ENCODE measurements at places on chromosomes 2 and 18.

- no peak for DNase-seq
Observed at GRCh38 chr18:33802955-33803354, 224.9 kb downstream of the ASXL3 start.

DNA sequence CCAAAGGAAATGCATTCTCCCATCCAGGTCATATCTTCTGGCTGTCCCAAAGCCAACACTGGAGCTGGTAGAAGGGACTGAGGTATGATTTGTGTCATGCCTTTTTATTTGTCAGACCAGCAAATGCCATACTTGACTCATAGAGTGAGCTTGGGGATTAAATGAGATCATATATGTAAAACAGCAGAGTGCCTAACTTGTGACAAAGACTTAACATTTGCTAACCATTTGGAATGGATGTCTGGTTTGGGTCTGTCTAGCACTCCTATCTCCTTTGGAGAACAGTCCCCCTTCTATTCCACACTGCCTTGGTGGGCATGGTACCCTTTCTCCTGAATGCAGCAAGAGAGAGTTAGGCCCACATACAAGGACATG, 128.5 kb upstream of the LGALSL start:
- DNase-seq = no peak

GRCh38 chr2:100451092-100451491, 19.2 kb upstream of the NMS start:
- no peak for DNase-seq

DNA sequence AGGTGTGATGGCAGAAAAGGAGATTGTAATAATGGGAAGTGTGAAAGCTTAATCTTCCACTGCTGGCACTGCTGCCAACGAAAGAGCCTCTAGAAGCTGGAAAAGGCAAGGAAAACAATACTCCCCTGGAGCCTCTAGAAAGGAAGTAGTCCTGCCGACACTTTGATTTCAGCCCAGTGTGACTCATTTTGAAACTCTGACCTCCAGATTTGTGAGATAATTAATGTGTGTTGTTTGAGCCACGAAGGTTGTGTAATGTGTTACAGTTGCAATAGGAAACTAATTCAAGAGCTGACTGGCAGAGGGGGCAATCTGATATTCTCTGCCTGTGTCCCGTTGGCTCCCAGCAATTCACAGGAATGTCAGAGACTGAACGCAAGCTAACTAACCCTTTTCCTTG, 219.2 kb upstream of the UBE2E3 start:
- no peak for DNase-seq

DNA sequence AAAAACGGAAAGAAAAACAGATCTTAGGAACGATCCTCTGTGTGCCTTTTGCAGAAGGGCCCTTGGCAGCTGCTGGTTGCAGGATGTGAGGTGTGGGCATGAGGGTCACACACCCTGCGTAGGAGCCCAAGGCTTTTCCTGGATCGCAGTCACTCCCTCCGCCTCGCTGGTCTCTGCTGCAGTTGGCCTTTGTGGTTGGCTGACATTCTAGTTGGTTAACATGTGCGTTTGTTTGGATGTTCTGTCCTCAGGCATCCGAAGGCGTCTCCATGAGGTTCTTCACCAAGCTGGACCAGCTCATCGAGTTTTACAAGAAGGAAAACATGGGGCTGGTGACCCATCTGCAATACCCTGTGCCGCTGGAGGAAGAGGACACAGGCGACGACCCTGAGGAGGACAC, 61.7 kb downstream of the INPP5D start:
- DNase-seq = no peak

GRCh38 chr2:71905205-71905604, 242.5 kb downstream of the CYP26B1 start:
- no peak for DNase-seq

GRCh38 chr2:236636714-236637470, 67.3 kb downstream of the ACKR3 start:
- no peak for DNase-seq

- no peak for DNase-seq
Observed at GRCh38 chr18:77346208-77346810, 96.7 kb downstream of the GALR1 start.

- DNase-seq = no peak
Observed at GRCh38 chr18:52341103-52341432, 1.1 kb downstream of the DCC start.

GRCh38 chr2:120910956-120911951, 175.6 kb downstream of the GLI2 start:
- DNase-seq = no peak

GRCh38 chr2:120269076-120269744, 16.6 kb downstream of the RALB start:
- DNase-seq = no peak

- DNase-seq = no peak
Observed at GRCh38 chr2:158184001-158184400, 82.3 kb downstream of the UPP2 start.

DNA sequence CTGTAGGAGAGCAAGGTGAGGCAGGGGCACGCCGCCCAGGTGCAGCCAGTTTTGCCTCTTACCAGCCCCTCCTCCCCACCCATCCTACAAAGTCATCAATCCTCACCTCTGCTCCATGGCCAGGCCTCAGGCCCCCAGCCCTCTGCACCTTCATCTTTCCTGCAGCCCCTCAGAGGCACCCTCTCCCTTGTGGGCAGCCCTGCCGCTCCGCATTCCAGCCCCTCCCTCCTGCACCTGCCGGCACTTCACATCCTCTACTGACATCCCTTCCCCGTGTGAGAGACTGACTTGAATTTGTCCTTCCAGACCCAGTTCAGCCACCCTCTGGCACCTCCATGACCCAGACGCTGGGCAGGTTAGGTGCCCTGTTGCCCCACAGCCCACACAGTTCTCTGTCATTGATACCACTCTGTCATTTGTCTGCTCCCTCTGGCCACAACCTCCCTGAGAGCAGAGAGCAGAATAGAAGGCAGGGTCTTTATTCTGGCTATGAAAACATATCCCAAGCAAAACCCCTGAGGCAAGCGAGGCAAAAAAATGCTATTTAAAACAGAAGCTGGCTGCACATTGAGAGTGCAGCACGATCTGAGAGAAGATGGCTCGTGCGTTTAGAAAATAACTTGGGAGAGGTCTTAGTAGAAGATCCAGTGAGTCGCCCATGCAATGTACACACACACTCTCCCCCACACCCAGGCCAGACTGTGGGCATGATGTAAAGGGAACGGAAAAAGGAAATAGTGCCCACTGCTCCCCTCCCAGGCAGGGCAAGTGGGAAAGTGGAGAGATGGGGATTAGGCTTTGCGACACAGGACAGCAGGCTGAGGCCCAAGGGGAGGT, 25.9 kb downstream of the SDC1 start:
- no peak for DNase-seq

GRCh38 chr2:153474407-153474806, 4.2 kb downstream of the RPRM start:
- DNase-seq = no peak

GRCh38 chr18:9417073-9417851, 58.1 kb upstream of the RALBP1 start:
- DNase-seq = no peak

DNA sequence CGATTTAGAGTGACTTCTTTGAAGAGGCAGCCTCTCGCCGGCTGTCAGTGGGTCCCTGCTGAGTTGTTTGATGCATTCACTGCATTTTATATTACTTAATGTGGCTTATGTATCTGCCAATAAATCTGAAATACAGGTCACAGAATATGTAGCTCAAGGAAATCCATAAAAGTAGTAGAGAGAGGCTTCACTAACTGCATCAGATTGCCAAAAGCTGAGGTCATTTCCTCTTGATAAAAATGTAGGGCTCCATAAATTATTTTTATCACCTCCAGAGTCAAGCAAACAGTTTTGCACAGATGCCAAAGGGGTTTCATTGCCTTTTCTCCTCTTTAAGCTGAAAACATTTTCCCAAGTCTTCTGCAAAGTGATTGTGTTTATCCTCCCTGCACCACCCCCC, 36.5 kb upstream of the CCDC93 start:
- DNase-seq = no peak

- DNase-seq = no peak
Observed at GRCh38 chr2:33144243-33144642, 197.5 kb downstream of the LTBP1 start.

GRCh38 chr2:128178650-128179460, 87.9 kb downstream of the UGGT1 start:
- DNase-seq = no peak

GRCh38 chr2:101828257-101828656, 130.8 kb downstream of the MAP4K4 start:
- DNase-seq = no peak

- DNase-seq = no peak
Observed at GRCh38 chr2:4938206-4938605, 754.0 kb upstream of the SOX11 start.

DNA sequence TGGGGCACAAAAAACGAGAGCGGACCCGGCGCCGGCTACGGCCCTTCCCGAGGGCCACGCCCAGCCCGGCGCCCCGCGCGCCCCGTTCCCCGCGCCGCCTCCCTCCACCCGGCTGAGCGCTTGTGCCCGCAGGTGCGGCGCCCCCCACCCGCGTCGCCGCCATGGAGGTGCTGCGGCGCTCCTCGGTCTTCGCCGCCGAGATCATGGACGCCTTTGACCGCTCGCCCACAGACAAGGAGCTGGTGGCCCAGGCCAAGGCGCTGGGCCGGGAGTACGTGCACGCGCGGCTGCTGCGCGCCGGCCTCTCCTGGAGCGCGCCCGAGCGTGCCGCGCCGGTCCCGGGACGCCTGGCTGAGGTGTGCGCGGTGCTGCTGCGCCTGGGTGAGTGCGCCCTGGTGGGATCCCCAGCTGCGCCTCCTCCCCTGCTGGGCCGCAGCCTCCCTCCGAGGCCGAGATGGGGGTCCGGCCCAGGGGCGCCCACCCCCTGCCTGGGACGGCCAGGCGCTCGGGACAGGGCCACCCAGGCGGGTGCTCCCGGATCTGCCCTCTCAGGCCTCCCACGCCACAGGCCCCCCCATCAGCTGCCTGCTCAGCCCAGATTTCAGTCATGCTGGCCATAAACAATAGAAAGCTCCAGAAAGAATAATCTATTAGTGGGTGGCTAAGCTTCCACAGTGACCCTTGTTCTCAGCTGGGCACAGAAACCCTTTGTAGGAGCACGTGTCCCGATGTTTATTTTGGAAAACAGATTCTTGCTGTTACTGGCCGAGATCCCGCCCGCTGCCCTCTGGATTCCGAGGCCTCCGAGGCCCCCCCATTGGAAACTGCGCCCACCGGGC, 997 bp downstream of the BOK start:
- DNase-seq = no peak

DNA sequence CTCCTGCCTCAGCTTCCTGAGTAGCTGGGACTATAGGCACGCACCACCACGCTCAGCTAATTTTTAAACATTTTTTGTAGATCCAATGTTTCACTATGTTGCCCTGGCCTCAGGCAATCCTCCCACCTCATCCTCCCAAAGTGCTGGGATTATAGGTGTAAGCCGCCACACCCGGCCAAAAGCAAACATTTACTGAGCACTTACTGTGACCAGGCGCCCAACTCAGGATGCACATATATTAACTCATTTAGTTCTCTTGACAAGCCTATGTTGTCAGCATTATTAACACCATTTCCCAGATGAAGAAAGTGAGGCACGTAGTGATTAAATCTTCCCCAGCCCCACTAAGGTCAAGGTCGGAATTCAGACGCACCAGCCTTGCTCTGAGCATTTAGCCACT, 41.1 kb downstream of the TMEM37 start:
- DNase-seq = no peak

DNA sequence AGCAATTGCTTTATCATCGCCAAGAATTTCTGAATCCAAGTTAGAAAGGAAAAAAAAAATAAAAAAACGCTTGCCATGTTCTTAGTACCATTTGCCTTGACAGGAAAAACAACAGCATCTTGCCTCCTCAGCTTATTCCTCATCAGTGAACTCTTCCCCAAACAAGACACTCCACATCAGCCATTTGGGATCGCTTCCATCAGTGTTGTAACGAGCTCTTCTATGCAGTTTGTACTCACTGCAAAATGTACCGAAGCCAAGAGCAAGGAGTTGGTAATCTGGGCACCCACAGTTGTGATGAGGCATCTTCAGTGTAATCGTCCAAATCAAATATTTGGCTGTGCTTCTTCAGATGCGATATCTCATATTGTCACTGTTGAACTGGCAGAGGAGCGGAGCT, 503.7 kb downstream of the TMEM182 start:
- DNase-seq = no peak

DNA sequence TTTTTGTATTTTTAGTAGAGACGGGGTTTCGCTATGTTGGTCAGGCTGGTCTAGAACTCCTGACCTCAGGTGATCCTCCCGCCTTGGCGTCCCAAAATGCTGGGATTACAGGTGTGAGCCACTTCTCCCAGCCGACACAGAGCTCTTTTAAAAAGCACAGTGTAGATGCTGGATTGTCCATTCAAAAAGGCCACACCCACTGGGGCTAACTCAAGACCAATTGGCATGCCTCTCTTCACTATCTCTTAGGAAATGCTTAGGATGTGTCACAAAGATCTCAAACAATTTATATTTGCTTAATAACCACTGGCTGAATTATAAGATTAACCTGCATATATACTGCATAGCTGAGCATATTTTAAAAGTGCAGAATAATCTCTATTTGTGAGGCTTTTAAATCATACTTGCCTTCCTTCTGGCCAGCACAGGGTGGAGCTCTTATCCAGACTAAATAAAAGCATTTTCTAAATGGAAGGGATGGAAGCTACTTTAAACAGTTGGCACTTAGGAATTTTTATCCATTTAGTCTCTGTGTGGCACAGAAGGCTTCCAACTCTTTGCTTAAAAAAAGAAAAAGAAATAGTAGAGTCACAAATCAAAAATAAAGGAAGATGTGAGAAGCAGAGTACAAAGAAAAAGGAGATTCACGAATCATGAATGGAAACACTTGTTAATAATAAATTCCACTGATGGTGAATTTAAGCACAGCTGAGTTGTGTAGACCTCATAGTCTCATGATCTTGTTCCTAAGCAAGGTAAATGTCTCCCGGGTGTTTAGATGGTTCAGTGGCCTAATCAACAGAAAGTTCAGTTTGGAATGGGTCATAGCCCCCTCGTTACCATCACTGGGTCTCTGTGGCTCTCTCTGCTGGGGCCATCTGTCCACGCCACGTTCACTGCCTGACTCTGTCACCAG, 22.4 kb downstream of the CRYGD start:
- DNase-seq = no peak

DNA sequence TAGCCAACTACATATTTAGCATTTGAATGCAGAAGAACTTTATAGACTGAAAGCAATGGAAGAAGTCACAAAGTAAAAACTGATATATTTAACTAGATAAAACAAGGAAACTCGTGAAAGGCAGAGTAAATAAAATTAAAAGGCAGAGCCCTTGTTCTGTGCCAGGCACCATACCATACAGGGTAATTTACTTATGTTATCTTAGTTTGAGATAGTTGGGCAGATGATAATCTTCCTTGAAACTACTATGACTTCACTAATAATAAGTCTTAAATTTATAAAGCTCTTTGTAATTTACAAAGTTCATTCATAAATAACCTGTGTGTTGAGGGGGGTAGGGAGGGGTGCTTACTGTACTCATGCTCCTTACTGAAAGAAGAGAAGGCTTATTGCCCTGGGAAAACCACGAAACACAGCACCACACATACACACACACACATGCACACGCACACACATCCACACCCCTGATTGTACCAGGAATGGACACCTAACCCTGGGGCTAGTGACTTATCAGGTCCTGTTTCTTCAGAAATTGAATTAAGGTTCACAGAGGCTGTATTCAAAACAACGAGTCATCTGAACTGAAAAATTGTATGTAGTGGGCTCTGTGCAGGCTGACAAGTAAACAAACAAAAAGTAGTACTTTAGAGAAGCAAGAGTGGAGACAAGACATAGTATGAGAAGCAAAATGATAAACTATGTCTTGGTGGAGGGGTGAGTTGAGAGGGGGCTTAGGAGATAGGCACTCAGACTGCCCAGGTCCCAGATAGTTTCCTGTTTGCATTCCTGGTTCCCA, 38.1 kb downstream of the AGFG1 start:
- DNase-seq = no peak

GRCh38 chr2:30561349-30561748, 114.3 kb downstream of the LCLAT1 start:
- DNase-seq = no peak

Measured in activated CD8-positive, alpha-beta memory T cell treated with anti-CD3 and anti-CD28 coated beads for 1 hour (primary cell).